Ovary (tissue), 10 donors: ENCODE measurements at places on chromosomes 3 and 15.

DNA sequence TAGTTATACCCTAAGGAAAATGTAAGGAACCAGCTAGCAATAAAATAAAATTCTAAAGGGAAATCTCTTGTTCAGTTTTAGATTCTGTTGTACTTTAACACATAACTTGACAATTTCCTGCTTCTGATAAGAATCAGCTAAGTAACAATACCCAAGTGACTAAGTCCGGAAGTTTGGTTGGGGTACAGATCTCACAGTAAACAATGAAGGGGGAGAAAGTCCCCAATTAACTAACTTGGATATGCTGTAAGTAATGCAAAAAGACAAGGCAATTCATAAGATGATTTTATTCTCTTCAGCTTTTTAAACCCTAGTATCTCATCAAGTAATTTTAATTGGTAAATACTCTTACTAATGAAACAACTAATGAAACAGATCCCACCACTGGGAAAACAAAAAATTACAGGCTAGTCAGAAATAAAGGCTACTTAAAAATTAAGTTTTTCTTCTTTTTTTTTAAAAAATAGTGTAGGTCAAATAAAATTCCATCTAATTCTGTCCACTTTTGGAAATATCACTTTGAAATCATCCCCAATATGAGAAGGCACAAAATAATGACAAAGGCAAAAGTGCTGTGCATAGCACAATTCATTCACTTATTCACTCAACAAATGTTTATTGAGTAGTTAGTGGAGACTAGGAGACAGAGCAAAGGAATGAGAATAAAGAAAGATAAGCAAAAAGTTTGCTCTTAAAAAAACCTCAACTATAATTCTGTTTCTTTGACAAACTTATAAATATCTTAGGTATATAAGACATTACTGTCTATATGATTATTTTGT lies 37.8 kb upstream of the IL20RB start:
- no peak for DNase-seq

GRCh38 chr15:78211189-78211921 lies 23.0 kb downstream of the ACSBG1 start:
- DNase-seq = no peak

DNA sequence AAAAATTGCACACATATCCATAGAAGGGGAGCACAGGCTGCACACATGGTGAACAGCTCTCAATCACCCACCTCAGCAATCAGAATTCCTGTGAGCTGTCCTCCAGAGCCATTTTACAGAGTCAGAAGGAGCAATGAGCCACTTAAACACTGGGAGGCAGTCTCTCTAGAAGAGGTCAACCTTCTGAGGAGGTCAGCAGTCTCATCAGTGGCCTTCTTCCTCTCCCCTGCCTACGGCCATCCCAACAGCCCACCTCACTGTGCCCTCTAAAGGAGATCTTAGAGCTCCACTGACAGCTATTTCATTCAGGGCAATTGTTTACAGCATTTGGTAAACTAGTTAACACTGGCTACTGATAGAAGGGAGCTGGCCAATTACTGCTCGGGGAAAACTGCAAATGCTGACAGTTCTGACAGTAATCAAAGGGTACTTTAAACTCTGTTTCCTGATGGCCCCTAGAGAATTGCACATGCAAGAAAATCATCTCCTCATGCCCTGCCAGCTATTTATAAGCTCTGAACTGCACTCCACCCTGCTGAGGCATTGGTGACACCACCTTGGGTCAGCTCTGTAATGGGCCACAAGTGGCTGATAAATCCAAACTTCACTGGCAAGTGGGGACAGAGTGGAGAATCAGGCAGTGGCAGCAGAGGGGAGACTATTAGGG lies 42.1 kb upstream of the TSPAN3 start:
- no peak for DNase-seq

DNA sequence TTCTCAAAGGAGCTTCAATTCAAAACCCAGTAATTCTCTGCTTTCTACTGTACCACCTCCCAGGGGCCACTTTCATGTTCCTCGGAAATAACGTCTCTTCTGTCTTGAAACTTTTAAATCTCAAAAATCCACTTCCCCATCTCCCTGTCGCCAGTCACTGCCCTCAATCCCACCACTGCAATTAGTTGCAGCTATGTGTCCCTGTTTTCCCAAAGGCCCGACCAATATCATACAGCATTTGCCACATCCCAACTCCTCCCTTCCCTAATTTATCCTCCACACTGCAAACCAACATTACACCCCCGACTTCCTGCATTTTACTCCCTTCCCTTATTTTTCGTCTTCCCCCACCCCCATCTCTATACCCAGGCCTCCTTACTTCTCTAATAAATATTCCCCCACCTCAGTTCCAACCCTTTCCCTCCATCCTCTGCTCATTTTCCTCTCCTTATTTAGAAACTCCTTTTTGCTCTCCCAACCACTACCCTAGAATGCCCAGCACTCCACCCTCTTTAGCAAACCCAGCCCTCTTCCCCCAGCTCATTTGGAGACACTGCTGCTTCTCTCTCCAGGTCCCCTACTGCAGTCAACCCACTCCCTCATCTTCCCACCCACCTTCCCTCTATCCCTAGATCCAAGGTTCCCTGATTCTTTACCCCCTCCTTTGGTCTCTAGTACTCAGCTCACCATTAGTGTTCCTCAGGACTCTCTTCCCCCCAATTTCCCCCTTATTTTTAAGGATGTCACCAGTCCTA lies 1.1 kb downstream of the NPTN start:
- DNase-seq = no peak

DNA sequence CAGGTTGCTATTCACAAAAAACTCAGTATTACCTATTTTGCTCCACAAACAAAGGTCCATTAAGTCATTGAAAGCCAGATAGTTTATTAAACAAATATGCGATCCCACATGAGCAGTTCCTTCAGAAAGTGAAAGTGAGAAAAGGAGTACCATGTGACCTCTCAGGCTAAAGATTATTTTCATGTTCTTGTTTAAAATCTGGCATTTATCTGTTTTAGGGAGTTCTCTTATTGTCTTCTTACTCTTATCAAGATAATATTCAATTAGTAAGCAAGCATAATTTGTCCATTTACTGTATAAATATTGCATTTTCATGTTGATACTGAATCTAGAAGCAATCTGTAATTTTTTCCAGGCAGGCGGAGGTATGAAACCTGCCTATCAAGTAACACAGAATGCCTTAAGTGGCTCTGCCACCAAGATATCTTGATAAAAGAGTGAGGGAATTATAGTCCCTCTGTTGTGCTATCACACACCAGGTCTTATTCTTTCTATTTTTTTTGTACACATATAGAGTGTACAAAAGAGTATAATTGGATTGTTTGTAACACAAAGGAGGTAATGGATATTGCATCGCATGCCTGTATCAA lies 20.1 kb upstream of the PLSCR5 start:
- no peak for DNase-seq

- no peak for DNase-seq
Measured at GRCh38 chr15:41790756-41791546, 16.7 kb downstream of the MAPKBP1 start.

DNA sequence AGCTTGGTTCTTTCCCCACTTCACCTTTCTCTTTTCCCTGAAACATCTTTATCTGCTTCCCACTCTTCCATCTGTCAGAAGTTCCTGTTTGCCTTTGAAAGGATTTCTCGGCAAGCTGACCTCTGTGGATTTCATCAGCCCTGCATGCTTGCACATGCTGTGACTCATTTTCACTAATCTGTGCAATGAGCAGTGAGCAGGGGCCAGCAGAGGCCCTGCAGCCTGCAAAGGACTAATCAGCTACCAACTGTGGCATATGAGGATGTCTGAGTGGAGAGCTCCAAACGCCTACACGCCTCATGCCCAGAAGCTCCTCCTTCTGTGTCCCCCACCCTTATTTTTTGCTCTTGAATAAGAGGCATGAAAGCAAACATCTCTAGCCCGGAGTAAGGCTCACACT lies 333.0 kb upstream of the SEMA6D start:
- DNase-seq = peak; percentile 40

DNA sequence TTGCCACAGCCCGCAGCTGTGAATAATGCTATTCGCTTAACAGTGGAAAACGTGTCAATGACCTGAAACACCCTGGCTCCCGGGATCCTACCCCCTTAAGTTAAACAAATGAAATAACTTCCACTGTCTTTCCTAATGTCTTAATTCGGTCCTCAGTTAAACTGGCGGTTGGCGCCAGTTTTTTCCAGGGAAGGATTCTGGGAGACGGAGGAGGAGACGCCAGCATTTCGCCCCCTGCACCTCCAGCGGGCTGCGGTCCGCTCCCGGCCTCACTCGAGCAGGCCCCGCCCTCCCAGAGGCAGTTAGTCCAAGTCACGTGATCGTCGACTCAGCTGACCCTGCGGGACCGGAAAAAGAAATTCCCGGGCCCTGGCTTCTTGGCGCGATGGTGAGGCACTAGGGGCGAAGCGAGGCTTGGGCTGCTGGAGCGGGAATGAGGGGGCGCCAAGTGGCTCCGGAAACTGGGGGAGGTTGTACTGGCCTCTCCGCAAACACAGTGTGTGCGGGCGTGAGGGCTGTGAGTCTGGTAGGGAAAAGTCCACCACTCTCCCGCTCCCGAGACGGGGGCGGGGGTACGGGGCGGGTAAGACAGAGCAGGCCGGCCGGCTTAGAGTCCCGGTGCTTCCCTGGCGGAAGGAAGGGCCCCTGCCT lies at the start of gene COMMD4:
TSS of gene COMMD4 (plus strand) at position 359 of the 651 bp plus-strand sequence. CDS start at position 386, 27 bp downstream.
- peak; percentile 98 for DNase-seq
